ENCODE measurements at places on chromosomes 13 and 19.

DNA sequence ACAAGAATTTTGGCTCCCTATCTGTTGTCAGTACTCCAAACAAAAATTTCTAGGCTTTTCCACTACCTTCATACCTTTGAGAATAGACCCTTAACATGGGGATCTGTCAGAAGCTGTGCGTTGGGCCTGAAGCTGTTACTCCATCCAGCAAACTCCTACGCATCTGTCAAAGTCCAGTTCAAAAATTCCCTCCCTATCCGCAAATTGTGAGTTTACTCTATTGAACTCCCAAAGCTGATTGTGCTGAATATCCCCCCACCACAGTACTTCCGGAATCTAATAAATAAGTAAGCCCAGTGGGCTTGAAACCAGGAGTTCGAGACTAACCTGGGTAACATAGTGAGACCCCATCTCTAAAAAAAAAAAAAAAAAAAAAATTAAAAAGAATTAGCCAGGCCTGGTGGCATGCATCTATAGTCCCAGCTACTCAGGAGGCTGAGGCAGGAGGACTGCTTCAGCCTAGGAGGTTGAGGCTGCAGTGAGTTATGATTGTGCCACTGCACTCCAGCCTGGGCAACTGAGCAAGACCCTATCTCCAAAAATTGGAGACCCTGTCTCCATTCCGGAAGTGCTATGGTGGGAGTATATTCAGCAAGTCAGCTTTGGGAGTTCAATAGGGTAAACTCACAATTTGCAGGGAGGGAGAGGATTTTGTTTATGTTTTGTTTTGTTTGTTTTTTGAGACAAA is 930 bp upstream of the FBN3 start:
- no peak for DNase-seq

DNA sequence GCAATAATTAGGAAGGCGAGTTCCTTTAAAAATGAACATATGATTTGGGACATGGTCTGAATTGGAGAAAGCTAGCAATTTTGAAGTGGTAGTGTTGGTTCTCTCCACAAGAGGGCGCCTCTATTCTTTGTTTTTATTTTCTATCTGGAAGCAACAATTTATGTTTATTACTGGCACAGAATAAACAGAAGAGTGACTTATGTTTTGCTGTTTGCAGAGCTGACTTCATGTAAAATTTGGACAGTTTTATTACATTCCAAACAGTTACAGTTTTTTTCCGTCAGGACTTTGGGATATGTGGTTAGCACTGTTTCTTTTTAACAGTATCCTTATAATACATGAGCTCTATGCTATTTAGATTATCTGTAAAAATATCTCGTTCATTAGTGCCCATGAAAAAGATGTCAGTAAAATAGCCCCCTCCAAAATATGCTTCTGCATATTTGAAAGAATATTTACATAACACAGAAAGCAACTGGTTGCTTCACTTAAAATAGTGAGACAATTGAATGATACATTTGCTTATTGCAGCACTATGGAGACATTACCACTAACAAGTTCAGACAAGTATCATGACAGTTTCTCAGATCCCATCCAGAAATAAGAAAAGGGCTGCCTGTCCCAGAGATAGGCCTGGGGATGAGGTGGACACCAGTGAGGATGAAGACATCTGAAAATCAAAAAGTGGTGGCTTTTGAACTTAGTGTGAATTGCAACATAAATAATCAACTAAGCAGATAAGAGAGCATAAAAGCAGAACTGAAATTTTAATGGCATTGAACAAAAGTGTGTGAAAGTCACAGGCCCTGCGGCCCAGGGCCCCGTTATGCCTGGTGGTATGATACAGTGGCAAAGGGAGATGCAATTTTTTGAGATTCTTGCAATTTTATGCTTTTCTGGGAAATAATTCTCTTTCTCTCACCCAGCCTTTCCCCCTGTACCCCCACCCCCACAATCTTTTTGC is 32.3 kb upstream of the FGF9 start:
- no peak for DNase-seq

GRCh38 chr13:78712831-78713230 is 53.9 kb upstream of the OBI1 start:
- no peak for DNase-seq

DNA sequence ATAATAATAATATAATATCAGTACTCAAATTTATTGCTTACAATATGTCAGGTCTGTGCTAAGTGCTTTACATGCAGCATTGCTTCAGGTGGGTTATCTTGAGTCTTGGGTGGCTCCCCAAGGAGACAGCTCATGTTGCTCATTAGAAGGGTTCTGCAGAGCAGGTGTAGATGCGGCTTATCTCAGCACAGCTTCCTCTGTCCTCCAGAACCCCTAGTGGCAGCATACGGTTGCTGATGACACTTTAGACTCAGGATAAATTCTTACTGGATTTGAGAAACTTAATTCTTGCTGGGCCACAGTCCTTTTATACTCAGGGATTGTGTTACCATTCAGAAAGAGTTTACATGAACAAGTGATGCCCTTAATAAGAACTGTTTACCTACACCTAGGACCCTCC is 8.9 kb downstream of the COG3 start:
- no peak for DNase-seq

GRCh38 chr13:41590643-41591042 is 133.3 kb downstream of the RGCC start:
- DNase-seq: no peak
